Pancreas (tissue), 10 donors: ENCODE measurements at places on chromosomes 11 and 22.

DNA sequence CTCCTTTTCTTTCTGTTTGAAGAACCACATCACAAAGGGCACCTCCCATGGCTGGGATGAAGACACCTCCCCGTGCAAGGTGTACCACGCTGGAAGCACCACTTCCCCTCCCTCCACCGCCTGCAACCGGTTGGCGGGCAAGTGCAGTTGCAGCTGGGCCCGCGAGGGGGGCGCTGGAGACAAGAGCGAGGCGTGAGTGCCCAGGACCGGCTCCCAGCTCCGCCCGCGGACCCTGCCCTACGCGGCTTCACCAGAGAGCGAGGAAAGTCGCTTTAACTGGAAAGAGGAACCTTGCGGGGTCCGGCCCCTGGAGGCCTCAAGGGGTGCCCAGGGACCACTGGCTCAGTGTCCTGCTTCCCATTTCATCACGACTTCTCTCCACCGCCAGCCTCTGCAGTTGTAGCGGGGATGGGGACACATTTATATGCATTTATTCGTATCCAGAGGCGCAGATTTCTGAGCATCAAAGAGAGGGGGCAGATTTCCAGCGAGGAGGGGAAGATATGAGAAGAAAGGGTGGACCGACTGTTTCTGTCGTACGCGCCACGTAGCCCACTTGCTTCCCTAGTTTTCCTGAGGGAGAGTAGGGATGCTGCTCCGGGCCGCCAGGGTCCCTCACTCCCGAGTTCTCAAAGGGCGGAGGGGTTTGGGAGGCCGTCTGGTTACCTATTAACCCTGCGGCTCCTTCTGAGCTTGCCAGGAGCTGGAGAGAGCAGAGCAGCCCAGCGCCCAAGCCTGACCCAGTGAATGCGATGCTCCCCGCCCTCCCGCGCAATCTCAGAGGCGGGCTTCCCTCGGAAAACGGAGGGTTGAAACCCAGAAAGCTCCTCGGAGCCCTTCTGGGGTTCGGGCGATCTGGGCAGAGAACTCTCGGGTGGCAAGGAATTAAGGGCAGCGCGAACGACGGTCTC is 3.5 kb downstream of the ESAM start:
- no peaks in the 10 kb centered on the region for H3K27me3 ChIP-seq
- H3K27ac ChIP-seq: peak overlapping the region; percentile 9
- peak; percentile 90 for DNase-seq
- H3K4me1 ChIP-seq: peaks cover 7% of the 10 kb centered on the region
- no peaks in the 10 kb centered on the region for H3K36me3 ChIP-seq

DNA sequence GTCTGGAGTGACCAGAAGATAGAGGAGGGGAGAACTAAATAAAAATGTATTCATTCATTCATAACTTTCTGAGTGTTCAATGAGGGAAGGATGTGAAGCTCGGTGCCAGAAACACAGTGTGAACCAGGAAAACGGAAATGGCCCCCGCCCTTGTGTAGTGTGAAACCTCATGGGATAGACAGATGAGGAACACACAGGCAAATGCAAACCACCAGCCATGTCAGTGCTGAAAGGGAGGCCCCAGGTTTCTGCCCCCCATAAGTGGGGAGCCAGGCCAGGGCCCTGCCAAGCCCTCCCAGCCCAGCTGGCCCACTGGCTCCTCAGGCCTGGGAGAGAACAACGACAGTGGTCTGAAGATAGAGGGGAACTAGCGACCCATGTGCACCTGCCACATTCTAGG is 30.5 kb downstream of the LARGE1 start:
- H3K4me3 ChIP-seq: no peak overlapping the region
- no peaks in the 10 kb centered on the region for H3K36me3 ChIP-seq
- H3K27me3 ChIP-seq: no peaks in the 10 kb centered on the region
- no peak overlapping the region for H3K27ac ChIP-seq
- peaks cover 11% of the 10 kb centered on the region for H3K4me1 ChIP-seq

DNA sequence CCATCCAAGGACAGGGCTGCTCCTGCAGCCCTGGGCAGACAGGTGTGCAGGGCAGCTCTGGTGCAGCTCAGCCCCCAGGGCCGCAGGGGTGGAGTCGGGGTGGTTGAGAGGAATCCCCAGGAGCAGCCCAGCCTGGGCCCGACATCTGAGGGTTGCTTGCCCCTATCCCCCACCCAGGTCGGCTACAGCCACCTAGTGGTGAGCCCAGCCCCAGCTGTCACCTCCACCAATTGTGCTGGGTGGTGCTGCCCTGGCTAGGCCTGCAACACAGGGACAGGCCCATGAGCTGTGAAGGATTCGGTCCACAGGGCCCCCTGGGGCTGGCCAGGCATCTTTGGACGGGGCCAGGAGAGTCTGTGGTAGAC is 29.6 kb downstream of the RTN4R start:
- DNase-seq: no peak
- H3K27me3 ChIP-seq: no peaks in the 10 kb centered on the region
- no peaks in the 10 kb centered on the region for H3K4me1 ChIP-seq
- no peaks in the 10 kb centered on the region for H3K36me3 ChIP-seq

DNA sequence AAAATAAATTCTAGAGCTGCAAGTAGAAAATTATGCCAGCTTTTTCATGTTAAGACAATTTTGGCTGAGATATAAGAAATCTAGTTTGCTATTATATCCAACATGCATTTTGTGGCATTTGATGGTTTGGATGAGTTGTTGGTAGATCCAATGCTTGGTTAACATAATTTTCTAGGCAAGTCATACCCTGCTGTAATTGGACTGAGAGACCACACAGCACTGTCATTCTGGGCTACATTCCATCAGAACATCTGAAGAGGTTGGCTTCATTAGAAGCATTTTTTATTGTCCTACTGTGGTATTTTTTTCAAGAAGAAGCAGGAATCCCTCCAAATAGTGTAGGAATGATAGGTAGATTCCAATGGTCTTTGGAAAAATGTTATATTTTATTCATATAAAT is 561.0 kb downstream of the LUZP2 start:
- H3K4me3 ChIP-seq: no peak overlapping the region
- H3K36me3 ChIP-seq: no peaks in the 10 kb centered on the region
- H3K27ac ChIP-seq: no peak overlapping the region
- H3K4me1 ChIP-seq: no peaks in the 10 kb centered on the region
- H3K27me3 ChIP-seq: no peaks in the 10 kb centered on the region
- no peak for DNase-seq

- H3K4me1 ChIP-seq: no peaks in the 10 kb centered on the region
- no peak overlapping the region for H3K27ac ChIP-seq
- no peaks in the 10 kb centered on the region for H3K27me3 ChIP-seq
- H3K36me3 ChIP-seq: no peaks in the 10 kb centered on the region
Measured at GRCh38 chr22:32378707-32379272, 21.1 kb downstream of the RFPL3 start.

DNA sequence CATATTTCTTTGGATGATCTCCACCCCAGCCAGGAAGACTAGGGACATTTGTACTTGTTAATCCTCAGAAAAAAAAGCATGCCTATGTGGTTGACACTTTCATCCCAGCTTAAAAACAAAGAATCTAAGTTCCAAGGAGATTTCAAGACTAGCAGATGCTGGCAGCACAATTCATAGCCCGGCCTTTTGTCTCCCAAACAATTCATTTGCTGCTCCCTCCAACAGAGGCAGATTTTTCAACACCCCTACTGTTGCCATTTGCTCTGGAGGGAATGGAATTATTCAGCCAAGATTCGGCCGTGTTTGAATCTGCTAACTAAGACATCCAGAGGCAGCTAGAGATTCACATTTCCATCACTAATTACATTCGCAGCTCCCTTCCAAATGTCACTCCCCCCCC is 15.3 kb downstream of the P2RX3 start:
- no peak overlapping the region for H3K4me3 ChIP-seq
- no peaks in the 10 kb centered on the region for H3K27me3 ChIP-seq
- no peaks in the 10 kb centered on the region for H3K36me3 ChIP-seq
- H3K27ac ChIP-seq: no peak overlapping the region
- DNase-seq: no peak

- H3K4me3 ChIP-seq: peak overlapping the region; percentile 68
- H3K27ac ChIP-seq: no peak overlapping the region
- peak; percentile 70 for DNase-seq
- no peaks in the 10 kb centered on the region for H3K27me3 ChIP-seq
- no peaks in the 10 kb centered on the region for H3K4me1 ChIP-seq
- H3K36me3 ChIP-seq: no peaks in the 10 kb centered on the region
Measured at GRCh38 chr22:24423519-24424000, 3.8 kb upstream of the ADORA2A start.

DNA sequence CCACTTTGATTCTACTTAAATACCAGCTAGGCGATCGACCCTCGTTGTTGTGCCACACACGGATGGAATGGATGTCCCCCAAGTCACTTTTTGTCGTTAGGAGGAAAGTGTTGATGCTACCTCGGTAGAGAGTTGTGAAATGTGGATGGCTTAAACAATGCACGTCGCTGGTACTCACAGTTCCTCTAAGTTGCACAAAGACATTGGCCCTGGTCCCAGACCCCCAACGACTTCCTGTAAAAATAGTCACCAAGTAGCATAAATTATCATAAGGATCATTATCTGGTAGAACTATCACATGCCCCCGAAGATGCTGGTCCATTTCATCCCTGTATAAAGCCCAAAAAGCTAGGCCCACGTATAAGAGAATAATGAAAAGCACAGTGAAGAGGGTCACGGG is 3.8 kb downstream of the PKDREJ start:
- no peaks in the 10 kb centered on the region for H3K27me3 ChIP-seq
- no peak overlapping the region for H3K4me3 ChIP-seq
- H3K4me1 ChIP-seq: no peaks in the 10 kb centered on the region
- no peak overlapping the region for H3K27ac ChIP-seq

- H3K36me3 ChIP-seq: no peaks in the 10 kb centered on the region
- DNase-seq: no peak
- peaks cover 39% of the 10 kb centered on the region for H3K4me1 ChIP-seq
- no peaks in the 10 kb centered on the region for H3K27me3 ChIP-seq
Measured at GRCh38 chr11:12693479-12694182, 19.4 kb downstream of the TEAD1 start.

DNA sequence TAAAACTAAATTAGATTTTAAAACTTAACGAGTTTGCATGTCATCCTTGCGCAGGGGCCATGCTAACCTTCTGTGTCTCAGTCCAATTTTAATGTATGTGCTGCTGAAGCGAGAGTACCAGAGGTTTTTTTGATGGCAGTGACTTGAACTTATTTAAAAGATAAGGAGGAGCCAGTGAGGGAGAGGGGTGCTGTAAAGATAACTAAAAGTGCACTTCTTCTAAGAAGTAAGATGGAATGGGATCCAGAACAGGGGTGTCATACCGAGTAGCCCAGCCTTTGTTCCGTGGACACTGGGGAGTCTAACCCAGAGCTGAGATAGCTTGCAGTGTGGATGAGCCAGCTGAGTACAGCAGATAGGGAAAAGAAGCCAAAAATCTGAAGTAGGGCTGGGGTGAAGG is 10.6 kb downstream of the LIMK2 start:
- H3K36me3 ChIP-seq: no peaks in the 10 kb centered on the region
- no peaks in the 10 kb centered on the region for H3K27me3 ChIP-seq
- H3K4me3 ChIP-seq: no peak overlapping the region
- peak overlapping the region; percentile 81 for H3K27ac ChIP-seq
- DNase-seq: no peak
- H3K4me1 ChIP-seq: peaks cover 46% of the 10 kb centered on the region

GRCh38 chr22:18968011-18968749 is 32.1 kb upstream of the PRODH start:
- no peak overlapping the region for H3K27ac ChIP-seq
- peaks cover 10% of the 10 kb centered on the region for H3K4me1 ChIP-seq
- DNase-seq: peak; percentile 51
- no peak overlapping the region for H3K4me3 ChIP-seq
- no peaks in the 10 kb centered on the region for H3K36me3 ChIP-seq

- H3K4me3 ChIP-seq: peak overlapping the region; percentile 67
- no peak overlapping the region for H3K27ac ChIP-seq
- H3K27me3 ChIP-seq: no peaks in the 10 kb centered on the region
- H3K4me1 ChIP-seq: peaks cover 5% of the 10 kb centered on the region
- no peaks in the 10 kb centered on the region for H3K36me3 ChIP-seq
Measured at GRCh38 chr11:111978028-111978771, 41.1 kb downstream of the DIXDC1 start.

DNA sequence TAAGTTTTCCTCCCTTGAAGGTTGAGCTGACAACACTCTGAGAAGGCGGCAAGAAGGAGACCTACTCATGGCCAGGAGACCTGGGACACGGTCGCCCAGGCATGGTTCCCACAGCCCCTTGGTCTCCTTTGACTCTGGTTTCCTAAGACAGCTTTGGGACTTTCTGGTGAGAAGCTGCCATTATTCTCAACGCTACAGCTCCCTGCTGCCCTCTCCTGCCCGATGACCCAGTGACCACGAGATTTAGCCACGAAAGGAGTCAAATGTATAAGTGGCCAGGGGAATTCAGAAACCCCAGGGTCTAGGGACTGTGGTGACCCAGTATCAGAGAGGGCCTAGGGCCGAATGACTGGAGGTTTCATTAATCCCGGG is 699 bp upstream of the SDF2L1 start:
- H3K4me1 ChIP-seq: peaks cover 12% of the 10 kb centered on the region
- peak overlapping the region; percentile 58 for H3K4me3 ChIP-seq
- H3K27ac ChIP-seq: peak overlapping the region; percentile 77
- peak; percentile 54 for DNase-seq
- no peaks in the 10 kb centered on the region for H3K27me3 ChIP-seq

- DNase-seq: no peak
- H3K4me1 ChIP-seq: no peaks in the 10 kb centered on the region
- no peak overlapping the region for H3K27ac ChIP-seq
- no peaks in the 10 kb centered on the region for H3K36me3 ChIP-seq
Measured at GRCh38 chr11:17766073-17766359, 31.4 kb downstream of the KCNC1 start.

DNA sequence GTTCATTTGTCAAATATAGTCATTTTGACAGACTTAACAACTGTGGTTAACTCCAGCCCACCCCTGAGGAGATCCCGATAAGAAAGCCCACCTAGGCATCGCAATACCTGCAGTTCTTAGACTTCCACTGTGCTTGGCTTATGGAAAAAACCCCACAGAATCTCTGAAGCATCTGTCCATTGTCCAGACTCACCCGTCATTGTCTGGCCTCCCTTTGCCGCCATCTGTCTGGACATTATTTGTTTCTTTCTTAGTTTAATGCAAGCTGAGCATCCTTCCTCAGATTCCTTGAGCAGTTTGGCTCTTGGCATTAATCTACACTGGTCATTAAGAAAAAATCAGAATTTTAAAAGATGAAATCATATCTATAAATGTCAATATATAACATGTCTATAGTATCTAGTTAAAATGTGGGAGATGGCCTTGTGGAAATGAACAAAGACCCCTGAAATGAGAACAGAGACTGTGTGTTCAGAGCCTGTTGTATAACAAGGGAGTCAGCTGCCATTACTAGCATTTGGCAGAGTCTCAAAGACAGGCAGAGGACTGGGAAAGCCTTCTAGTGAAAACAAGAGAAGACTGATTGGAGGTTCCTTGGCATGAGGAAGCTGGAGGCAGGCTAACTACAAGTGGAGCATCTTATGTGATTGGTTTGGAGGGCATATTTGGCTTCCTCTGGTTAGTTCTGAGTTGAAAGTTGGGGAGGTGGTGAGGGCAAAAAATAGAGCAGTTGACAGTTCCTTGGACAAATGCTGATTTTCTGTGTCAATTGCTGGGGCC is 80.4 kb downstream of the SPON1 start:
- no peaks in the 10 kb centered on the region for H3K27me3 ChIP-seq
- H3K4me3 ChIP-seq: no peak overlapping the region
- no peaks in the 10 kb centered on the region for H3K4me1 ChIP-seq
- no peaks in the 10 kb centered on the region for H3K36me3 ChIP-seq
- no peak overlapping the region for H3K27ac ChIP-seq

- H3K27ac ChIP-seq: no peak overlapping the region
- H3K4me3 ChIP-seq: no peak overlapping the region
- H3K27me3 ChIP-seq: no peaks in the 10 kb centered on the region
Measured at GRCh38 chr11:8294251-8294935, 30.7 kb upstream of the LMO1 start.
